GM04504 (cell line): ENCODE measurements at places on chromosomes 2 and 18.

DNA sequence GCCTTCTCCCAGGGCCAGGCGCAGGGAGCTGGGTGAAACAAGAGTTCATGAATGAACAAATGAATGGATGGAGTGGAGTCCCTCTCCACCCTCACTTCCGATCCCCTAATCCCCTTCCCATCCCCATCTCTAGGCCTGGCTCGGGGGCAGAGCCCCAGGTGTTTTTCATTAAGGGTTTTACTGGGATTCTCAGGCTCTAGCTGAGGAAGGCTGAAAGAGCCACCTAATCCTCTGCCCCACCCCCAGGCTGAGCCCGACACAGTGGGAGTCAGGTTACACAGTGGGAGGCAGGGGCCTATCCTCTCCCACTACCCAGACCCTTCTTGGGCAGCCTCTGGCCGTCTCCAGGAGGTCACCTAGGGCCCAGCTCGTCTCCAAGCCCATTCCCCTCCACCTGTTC is 36.1 kb downstream of the SDC1 start:
- DNase-seq = no peak

DNA sequence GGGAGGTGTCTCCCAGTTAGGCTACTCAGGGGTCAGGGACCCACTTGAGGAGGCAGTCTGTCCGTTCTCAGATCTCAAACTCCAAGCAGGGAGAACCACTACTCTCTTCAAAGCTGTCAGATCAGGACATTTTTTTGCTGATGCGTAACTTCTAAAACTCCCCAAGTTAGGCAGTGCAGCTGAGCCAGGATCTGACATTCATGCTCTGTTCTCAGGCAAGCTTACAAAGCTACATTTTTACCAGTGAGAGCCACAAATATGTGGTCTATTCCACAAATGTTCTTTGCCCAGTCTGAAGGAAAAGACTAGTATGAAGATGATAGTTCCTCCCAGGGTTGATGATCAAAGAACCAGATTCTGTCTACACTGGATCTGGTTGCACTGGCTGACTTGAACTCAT is 184.1 kb downstream of the MTCL1 start:
- DNase-seq = no peak

GRCh38 chr2:22991844-22992243 is 393.1 kb upstream of the KLHL29 start:
- DNase-seq = no peak

GRCh38 chr2:153873052-153874048 is 1.6 kb downstream of the GALNT13 start:
- no peak for DNase-seq

- DNase-seq = no peak
Observed at GRCh38 chr2:43220229-43220751, 6.1 kb downstream of the ZFP36L2 start.

- DNase-seq = no peak
Observed at GRCh38 chr2:191221666-191222065, 23.5 kb upstream of the MYO1B start.

DNA sequence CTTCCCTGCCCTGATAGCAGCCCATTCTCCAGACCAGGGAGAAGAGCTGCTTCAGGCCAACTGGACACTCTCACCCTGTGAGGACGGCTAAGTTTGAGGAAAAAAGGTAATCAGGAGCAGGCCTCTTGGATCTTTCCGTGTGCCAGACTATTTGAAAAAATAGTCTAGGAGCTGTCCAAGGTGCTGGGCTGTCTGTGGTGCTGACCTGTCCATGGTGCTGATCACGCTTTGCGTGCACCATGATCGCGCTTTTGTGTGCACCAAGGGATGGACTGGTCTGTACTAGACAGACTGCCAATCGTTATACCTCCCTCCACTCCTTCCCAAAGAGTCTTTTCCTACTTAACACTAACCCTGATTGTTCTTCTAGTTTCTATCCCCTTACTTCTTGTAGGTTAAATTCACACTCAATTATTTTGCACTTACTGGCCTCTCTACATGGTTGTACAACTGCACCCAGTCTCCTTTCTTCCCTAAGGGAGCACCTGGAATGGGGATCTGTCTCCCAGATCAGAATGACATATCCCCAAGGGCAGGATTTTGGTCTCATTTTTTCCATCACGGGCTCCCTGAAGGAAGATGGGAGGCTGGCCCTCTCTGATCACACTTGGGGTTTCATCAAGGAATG is 295.4 kb downstream of the CELF4 start:
- peak; percentile 14 for DNase-seq

GRCh38 chr2:120864981-120865380 is 129.3 kb downstream of the GLI2 start:
- no peak for DNase-seq

DNA sequence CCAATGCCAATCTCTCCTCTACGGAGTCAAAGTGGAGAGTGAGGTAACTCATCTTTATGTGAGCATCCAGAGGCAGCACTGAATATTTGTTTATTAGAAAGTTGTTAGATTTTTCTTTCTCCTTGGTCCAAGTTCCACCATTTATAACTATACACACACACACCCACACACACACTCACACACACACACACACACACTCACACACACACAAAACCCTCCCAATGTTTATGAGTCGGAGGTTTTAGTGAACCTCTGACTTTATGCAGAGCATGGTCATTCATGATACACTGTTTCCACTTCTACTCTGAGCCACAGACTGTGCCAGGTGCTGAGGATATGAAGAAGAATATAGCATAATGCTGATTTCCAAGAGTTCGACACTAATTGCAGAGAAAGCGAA is 132.9 kb upstream of the CCDC68 start:
- no peak for DNase-seq

DNA sequence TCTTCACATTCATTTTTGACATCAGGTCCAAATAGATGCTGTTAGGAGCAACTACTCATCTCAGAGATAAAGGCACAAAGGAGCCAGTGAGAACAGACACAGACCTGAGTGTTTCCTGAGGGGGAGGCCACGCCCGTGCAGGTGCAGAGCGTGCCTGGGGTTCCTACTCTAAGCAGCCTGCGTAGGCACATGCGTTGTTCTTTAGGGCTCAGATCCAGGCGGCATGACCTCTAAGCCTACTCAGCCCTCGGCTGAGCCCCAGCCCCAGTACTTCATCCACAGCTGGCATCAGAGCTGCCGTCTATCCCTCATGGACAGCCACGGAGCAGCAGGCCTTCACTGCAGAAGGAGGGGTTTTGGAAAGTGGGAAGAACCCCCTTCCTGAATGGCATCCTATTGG is 54.9 kb upstream of the PXDN start:
- DNase-seq = no peak

- DNase-seq = no peak
Observed at GRCh38 chr18:60668583-60668982, 296.0 kb upstream of the MC4R start.

GRCh38 chr2:49240608-49241007 is 86.3 kb upstream of the FSHR start:
- no peak for DNase-seq

DNA sequence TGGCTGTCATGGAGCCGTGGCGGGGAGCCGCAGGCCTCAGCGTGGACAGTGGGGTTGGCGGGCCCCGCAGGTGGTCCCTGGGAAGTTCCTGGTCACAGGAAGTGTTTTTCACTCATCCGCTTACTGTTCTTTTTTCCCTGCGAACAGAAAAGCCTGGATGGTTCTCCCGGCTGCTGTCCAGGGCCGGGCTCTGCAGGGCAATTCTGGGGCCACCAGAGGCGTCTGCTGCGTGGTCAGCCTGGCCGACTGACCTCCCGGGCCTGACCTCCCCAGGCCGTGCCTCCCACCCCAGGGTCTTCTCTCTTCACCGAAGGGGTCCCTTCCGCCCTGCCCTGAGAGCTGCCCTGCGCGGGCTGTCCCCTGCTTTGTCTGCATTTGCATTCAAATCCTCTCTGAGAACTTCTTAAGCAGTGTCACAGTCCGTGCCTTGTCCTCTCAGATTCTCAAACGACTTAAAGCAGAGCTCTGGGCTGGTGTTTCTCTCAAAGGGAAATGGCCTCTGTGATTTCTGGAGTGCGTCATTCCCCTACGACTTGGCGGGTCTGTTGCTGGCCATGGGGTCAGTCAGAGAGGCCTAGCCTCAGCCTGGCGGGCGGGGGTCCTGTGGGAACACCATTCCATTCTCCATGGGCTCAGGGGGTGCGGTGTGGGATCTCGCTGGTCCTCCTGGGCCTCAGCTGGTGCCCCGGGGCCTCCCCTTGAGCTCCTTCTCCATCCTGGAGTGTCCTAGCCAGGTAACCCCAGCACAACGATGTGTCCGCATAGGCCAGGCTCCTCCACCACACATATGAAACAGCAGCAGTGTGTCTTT is 38.3 kb downstream of the KLHL29 start:
- no peak for DNase-seq

DNA sequence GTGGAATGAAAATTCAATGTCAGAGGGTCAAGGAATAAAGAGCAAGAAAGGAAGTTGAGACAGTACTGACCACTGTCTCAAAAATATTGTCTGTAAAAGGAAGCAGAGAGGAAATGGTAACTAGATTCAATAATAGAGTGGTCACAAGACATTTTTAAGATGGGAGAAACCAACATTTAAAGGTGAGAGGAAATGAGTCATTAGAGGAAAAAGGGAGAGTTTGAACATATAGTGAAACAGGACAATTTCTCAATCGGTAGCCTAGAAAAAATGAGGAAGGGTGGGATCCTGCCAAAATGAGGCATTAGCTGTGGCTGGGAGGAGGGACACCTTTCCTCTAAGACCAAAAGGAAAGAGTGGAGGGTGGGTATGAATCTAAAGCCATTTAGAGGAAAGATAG is 288.5 kb downstream of the SP3 start:
- DNase-seq = no peak

GRCh38 chr18:6569813-6570212 is 155.1 kb upstream of the L3MBTL4 start:
- DNase-seq = no peak

DNA sequence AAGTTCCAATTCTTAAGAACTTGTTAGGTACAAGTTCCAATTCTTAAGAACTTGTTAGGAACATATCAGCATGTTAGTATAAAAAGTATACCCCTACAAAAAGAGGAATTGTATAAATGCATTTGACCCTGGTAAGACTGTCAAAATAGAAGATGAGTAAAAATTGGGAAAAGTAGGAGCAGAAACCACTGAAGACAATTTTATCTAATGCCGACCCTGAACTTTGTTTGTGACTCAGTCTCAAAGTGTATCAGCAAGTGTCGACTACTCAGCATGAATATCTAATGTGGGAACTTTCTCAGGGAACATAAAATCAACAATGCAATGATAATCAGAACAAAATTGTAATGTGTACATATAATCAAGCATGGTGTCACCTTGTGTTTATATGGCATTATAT is 583 bp upstream of the CD226 start:
- DNase-seq = no peak

GRCh38 chr18:10128921-10129501 is 215.2 kb downstream of the VAPA start:
- DNase-seq = no peak

DNA sequence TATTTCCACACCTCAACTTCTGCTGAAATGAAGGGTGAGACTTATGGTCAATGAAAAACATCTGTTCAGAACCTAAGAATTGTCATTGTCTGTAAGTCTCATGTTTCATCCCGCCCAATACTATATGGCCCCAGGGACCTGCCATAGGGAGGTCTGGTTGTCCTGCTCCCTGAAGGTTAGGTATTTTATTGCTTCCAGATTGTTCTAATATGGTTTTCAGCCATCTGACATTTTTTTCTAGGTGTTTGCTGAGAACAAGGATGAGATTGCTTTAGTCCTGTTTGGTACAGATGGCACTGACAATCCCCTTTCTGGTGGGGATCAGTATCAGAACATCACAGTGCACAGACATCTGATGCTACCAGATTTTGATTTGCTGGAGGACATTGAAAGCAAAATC is 7.3 kb downstream of the XRCC5 start:
- DNase-seq = no peak

- no peak for DNase-seq
Observed at GRCh38 chr2:118254116-118254515, 165.8 kb downstream of the INSIG2 start.

- DNase-seq = no peak
Observed at GRCh38 chr2:237143118-237143517, 57.4 kb downstream of the COPS8 start.

GRCh38 chr2:127174136-127174535 is 46.0 kb downstream of the CYP27C1 start:
- DNase-seq = no peak

- DNase-seq = no peak
Observed at GRCh38 chr2:98898423-98898841, 37.6 kb downstream of the CRACDL start.

DNA sequence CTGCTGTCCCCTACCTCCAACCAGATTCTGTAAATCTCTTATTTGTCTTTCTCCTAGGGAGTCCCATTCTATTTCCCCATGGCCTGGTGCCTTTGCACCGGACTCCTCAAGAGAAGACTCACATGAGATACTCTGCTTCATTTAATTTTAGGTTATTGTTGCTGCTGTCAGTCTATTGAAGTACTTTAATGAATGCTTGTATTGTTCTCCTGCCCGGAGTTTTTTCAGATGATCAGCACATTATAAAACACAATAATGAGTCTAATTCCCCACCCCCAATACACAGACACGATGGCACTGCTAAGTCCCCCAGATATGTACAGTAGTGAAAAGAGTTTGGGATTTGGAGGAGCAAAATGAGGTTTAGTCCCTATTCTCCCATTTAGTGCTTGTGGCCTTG is 58.9 kb downstream of the HAUS1 start:
- no peak for DNase-seq

DNA sequence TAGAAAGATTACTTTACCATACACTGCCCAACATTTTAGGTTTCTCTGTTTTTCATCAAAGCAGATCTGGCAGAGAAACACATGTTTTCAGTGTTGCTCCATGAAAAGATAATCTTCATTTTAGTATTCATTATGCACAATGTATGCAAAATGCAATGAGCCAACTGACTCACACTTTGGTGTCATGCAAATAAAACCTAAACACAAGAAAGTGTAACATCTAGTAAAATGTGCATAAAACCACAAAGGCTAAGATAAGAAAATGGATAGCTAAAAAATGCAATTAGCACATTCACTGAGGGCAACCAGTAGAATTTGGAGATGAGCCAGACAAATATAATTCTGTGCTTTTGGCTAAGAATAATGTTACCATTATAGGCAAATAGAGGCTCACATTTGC is 203.5 kb upstream of the UBE2E3 start:
- no peak for DNase-seq

- DNase-seq = no peak
Observed at GRCh38 chr2:234494361-234495250, 2.3 kb downstream of the ARL4C start.
